ENCODE measurements at places on chromosomes 5 and 9. TPM values are rescaled to one million over a fixed set of nuclear protein-coding genes. Genes with fewer than 3 reads are reported as not detected.

GRCh38 chr5:59716029-59716428, 177.5 kb downstream of the PDE4D start:
- no peak for DNase-seq

DNA sequence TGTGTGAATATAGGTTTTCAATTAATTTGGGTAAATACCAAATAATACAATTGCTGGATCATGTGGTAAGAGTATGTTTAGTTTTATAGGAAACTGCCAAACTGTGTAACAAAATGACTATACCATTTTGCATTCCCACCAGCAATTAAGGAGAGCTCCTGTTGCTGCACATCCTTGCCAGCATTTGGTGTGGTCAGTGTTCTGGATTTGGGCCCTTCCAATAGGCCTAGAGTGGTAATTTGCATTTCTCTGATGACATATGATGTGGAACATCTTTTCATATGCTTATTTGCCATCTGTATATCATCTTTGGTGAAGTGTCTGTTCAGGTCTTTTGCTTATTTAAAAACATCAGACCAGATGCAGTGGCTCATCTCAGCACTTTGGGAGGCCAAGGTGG, 11.6 kb upstream of the RFK start:
- no peak for DNase-seq

- DNase-seq = no peak
Observed at GRCh38 chr5:9168791-9169556, 376.9 kb downstream of the SEMA5A start.

- no peak for DNase-seq
Observed at GRCh38 chr5:67119010-67119409, 77.6 kb downstream of the CD180 start.

- no peak for DNase-seq
Observed at GRCh38 chr9:97985058-97985861, 2.1 kb downstream of the ANP32B start.

Gene TRPM6
- 0.44 TPM for total RNA-seq
